ENCODE measurements at places on chromosomes 12 and 14. TPM values are rescaled to one million over a fixed set of nuclear protein-coding genes. Genes with fewer than 3 reads are reported as not detected.

GRCh38 chr12:3115078-3115477 lies 37.9 kb downstream of the TSPAN9 start:
- DNase-seq: no peak

DNA sequence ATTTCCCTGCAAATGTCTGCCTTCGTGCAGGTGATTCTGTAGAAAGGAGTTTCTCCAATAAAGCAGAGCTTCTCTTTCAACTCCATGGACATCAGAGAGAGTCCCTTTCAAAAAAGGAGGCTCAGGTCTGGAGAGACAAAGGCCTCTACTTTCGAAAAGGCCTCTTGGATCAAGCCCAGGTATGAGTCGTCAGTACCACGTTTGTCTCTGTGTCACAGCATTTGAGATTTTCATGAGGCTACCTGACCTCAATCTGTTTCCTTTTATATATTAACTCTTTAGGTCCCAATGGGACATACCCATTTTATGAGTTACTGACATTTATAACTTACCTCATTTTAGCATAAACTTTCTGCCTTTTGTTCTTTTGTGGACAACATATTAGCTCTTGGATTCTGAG lies 290.8 kb downstream of the RPAP3 start:
- no peak for DNase-seq

- DNase-seq: no peak
Measured at GRCh38 chr14:74858022-74858421, 17.9 kb downstream of the PROX2 start.

The OTX2 gene
- not detected for polyA plus RNA-seq

DNA sequence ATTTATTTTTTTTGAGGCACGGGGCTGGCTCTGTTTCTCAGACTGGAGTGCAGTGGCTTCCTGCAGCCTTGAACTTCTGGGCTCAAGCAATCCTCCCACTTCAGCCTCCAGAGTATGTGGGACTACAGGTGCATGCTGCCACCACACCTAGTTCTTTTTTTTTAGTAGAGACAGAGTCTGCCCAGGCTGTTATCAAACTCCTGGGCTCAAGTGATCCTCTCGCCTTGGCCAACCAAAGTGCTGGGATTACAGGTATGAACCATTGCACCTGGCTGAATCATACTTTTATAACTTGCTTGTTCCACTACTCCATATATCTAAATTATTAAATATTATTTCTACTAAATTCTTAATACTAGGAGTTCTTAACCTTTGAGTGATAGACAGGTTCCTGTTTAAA lies 111.6 kb downstream of the BTG1 start:
- DNase-seq: no peak

The COCH gene
- not detected for polyA plus RNA-seq

DNA sequence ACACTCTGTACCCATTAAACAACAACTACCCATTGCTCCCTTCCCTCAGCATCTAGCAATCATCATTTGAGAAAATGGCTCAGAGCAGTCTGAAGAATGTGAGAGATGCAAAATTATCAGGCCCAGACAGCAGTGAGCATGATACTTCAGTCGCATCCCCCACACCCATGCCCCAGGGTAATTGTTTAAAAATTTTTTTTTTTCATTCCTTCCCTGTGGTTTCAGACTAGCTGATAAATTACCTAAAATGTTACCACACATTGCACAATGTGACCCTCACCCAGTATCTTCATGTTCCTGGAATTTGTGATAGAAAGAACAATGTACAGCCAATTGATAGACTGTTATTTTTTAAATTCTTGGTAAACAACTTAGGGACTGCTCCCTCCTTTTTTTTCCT lies 11.3 kb upstream of the USP15 start:
- no peak for DNase-seq

GRCh38 chr14:101195309-101195901 lies 291.9 kb upstream of the RTL1 start:
- no peak for DNase-seq

DNA sequence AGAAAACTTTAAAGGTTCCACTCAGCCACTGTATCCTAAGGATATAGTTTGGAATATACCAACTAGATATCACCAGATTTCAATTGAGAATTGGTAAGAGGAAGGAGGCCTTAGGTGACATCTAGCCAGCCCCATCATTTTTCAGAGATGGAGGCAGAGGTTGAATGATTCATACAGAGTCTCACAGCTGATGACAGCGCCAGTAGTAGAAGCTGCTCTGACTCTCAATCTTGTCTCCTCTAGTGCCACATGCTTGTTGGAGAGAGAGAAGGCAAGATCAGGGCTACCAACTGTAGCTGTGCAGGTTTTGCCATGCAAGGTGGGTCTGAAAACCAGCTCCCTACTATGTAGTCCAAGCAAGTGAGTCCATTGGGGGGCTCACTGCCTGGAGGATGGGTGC lies 6.1 kb downstream of the FRMD6 start:
- DNase-seq: no peak

GRCh38 chr12:40515041-40515816 lies 177.0 kb upstream of the CNTN1 start:
- no peak for DNase-seq

DNA sequence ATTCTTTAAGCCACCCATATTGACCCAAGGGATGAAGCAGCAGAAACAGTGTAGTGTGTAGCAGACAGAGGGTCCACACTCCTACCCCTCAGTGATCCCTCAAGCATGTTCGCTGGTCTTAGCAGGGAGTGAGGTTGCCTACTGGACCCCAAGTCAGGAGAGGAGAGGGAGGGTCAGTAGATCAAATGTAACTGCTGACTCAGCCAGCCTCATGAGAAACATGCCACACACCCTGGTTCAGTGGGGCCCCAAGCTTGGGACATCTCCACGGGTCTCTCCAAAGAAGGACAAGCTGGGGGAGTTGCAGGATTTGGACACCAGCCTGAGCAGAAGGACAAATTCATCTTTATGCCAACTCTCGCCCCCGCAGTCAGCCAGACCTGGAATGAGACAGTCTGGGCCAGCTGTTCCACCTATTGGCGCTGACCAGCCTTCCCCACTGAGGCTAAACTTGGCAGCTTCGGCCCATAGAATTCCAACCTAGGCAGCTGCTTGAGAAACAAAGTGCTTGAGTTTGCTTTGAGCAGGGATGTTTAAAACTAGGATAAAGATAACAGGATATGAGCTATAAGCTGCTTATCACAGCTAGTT lies 66.0 kb upstream of the ACTN1 start:
- no peak for DNase-seq

DNA sequence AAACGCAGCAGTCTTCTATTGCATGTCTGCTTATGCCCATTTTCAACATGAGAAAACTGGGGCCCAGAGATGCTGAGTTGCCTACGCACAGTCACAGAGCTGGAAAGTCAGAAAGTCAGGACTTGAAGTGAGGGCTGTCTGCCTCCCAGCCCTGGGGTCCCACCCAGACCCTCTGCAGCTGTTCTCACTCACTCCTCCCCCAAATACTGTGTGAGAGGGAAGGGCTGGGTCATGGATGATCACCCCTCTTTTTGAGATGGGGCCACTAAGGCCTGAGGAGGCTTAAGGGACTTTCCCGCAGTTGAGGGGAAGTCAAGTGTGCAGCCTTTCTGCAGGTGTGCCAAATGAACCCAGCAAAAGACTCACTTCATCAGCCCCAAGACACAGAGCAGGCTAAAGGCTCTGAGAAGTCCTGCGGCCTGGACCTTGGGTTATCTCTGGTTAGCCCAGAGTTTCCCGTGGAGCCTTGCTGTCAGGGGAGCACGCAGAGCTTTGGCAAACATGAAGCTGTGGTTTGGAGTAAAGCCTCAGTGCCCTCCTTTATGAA lies 18.7 kb downstream of the DTX1 start:
- DNase-seq: no peak

The PGF gene
- 17.5 TPM for polyA plus RNA-seq

GRCh38 chr14:80927083-80927989 lies 14.2 kb downstream of the CEP128 start:
- DNase-seq: no peak

DNA sequence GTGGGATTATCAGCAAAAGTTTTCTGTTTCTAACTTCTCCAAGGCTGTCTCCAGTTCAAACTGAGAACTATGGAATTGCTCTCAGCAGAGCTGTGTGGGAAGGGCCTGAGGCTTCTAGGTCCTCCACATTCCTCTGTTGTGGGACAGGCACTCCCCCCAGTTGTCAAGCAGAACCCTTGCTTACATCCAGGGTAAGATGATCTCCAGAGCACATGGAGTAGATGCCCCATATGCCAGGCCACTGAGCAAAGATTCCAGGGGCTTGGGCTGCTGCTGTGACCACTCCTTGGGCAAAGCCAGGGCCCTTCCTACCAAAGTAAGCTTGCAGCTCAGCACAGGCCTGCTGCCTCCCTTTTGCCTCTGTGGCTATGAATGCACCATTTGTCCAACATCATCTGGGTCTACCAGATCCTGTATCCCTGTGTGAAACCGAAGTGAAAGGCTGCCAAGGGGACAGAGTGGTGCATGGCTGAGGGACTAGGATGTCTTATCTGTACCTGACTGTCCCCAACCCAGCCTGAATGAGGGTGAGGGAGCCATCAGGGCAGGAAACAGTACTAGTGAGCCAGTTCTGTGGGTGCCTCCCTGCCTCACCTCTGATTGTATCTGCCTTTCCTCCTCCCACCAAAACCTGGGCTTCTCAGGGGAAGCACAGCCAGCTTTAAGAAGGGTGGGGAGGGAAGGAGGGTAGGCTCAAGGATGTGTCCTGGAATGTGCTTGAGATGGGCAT lies 13.1 kb upstream of the ESPL1 start:
- DNase-seq: no peak

The TM7SF3 gene
- 407 TPM for polyA plus RNA-seq

The GAS2L3 gene
- polyA plus RNA-seq: 3.6 TPM

DNA sequence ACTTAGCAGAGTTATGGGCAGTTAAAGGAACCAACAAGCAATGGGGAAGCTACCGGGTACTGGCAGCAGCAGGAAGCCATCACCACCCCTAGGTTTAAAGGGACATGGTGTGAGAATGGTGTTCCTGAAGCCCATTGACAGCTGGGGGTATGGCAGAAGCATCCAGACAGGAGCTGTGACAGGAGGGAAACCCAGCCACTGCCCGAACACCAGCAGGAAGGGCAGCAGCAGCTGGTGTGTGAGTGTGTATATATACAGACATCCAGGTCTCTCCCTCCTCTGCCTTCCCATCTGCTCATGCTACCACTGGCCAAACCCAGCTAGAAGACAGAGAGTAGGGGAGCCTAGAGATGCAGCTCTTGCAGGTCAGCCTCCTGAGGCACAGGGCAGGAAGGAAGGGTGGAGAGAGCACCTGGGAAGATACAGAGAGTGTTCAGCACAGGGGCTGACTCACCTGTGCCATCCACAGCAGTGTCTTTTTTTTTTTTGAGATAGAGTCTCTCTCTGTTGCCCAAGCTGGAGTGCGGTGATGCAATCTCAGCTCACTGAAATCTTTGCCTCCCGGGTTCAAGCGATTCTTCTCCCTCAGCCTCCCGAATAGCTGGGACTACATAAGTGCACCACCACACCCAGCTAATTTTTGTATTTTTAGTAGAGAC lies 9.2 kb upstream of the ADCK1 start:
- DNase-seq: peak; percentile 2

- no peak for DNase-seq
Measured at GRCh38 chr12:128266541-128267130, 334 bp upstream of the TMEM132C start.

GRCh38 chr12:109741970-109742703 lies 28.5 kb downstream of the FAM222A start:
- no peak for DNase-seq

The KRT74 gene
- polyA plus RNA-seq: 0.10 TPM

- no peak for DNase-seq
Measured at GRCh38 chr12:14956024-14956891, 5.1 kb downstream of the ARHGDIB start.

The NEUROD4 gene
- polyA plus RNA-seq: not detected

- DNase-seq: no peak
Measured at GRCh38 chr12:28795311-28795710, 353.8 kb upstream of the FAR2 start.

DNA sequence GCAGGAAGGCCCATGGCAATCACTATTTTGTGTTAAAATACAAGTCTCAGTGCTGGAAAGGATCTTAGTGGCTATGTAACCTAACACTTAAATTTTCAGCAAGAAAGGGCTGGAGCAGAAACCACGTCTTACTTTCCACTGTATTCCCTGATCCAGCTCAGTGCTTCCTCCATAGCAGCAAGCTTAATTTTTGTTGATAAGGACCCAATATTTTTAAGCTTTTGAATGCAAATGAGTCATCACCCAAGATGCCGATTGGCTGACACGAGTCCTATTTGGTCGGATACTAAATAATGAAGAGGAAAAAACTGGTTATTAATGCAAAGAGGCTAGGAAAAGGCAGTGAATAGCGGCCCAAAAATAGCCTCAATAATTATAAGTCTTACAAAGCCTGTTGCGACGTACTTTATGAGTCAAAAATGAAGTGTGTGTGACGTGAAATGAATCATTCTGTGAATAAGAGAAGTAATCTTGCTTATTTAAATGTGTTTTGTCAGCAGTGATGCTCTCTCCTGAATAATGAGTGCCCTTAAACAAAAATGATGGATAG lies 46.9 kb upstream of the IGF1 start:
- no peak for DNase-seq

GRCh38 chr12:73266206-73266605 lies 994.0 kb downstream of the TRHDE start:
- no peak for DNase-seq

- no peak for DNase-seq
Measured at GRCh38 chr14:32129124-32129523, 52.0 kb downstream of the ARHGAP5 start.

- DNase-seq: no peak
Measured at GRCh38 chr14:76090616-76091391, 60.9 kb upstream of the GPATCH2L start.
